ENCODE measurements at places on chromosomes 5 and 9.
A peak's percentile ranks its signal among the peaks of the same experiment; 100 is the strongest.

GRCh38 chr5:175813943-175814630 is 57.3 kb upstream of the CPLX2 start:
- DNase-seq: no peak

DNA sequence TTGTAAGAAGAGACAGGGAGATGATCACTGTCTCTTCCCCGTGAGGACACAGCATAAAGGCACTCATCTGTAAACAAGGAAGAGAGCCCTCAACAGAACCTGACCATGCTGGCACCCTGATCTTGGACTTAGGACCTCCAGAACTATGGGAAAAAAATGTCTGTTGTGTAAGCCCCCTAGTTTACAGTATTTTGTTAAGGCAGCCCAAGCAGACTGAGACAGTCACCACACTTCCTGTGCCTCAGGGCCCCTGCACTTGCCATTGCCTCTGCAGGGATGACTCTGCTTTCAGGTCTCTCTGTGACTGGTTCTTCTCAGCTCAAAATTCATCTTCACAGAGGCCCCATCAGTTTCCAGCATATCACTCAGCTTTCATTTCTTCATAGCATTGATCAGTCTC is 372.1 kb downstream of the TLE1 start:
- no peak for DNase-seq

DNA sequence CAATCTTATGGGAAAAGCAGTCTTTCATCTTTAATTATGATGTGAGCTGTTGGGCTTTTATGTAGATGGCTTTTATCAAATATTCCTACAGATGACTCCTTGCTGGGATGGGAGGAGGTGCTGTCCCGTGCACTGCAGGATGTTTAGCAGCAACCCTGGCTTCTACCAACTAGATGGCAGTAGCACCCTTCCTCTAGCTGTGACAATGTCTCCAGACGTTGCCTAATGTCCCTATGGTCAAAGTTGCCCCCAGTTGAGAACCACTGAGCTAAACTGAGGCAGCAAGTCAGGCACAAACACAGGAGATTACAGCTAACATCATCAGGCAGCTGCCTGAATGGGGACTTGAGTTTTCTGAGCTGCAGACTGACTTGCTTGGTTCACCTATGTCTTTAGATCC is 401.9 kb upstream of the PDE4D start:
- peak; percentile 72 for DNase-seq

- no peak for DNase-seq
These were observed 143.2 kb upstream of the VLDLR start for GRCh38 chr9:2478421-2478820.

GRCh38 chr5:22314548-22314947 is 538.6 kb downstream of the CDH12 start:
- no peak for DNase-seq

DNA sequence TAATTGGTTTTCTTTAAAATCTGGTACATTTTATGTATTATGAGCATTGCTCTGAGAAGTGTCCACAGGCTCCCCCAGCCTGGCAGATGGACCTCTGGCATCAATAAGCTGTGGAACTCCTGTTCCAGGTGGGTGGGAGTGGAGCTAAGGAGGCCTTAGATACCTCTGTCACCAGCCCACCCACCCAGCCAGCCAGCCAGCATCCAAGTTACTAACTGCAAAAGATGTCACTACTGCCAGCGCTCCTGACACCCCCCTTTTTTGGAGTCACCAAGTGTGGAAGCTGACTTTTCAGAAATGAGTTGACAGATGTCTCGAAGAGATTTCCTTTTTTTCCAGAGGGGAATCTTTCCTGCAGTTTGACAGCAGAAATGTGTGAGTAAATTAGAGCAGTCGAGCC is 111.2 kb downstream of the GALNT10 start:
- DNase-seq: no peak

DNA sequence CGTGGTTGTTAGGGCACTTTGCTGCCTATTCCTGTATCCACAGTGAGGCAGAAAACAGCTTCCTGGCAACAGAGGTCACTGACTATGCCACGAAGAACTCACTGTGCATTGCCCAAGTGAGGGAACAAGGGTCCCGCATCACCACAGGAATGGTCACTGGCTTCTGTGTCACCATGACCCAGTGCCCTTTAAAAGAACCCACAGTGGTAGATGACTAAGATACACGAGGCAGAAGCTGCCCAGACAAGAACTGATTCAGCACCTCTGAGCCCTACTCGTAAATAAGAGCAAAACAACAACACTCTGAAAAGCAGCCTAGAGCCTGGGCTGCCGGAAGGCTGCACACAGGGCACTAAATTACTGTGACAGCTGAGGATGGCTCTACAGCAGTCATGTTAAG is 236.6 kb upstream of the RASEF start:
- DNase-seq: peak; percentile 52

GRCh38 chr5:115457571-115457970 is 87.0 kb downstream of the FEM1C start:
- DNase-seq: no peak

DNA sequence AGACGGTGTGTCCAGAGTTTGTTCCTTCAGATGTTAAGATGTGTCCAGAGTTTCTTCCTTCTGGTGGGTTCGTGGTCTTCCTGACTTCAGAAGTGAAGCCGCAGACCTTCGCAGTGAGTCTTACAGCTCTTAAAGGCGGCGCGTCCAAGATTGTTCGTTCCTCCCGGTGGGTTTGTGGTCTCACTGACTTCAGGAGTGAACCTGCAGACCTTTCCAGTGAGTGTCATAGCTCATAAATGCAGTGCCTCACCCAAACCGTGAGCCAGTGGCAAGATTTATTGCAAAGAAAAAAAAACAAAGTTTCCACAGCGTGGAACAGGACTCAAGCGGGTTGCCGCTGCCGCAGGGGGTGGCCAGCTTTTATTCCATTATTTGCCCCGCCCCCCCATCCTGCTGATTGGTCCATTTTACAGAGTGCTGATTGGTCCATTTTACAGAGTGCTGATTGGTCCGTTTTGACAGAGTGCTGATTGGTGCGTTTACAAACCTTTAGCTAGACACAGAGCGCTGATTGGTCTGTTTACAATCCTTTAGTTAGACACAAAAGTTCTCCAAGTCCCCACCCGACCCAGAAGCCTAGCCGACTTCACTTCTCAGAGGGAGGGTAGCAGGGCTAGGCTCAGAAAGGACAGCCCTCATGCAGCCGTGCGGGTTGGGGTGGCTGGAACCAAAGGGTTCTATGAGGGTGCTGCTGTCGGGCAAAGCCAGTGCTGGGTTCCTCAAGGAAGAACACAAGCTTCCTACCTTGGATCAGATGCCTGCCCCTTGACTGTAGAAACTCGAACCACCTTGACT is 9.1 kb upstream of the RNF130 start:
- DNase-seq: no peak

- no peak for DNase-seq
These were observed 81.9 kb downstream of the MAP1B start for GRCh38 chr5:72189146-72189545.

- DNase-seq: peak; percentile 41
These were observed 8.3 kb downstream of the LCN12 start for GRCh38 chr9:136960212-136960937.

GRCh38 chr5:88159591-88159990 is 109.1 kb downstream of the TMEM161B start:
- DNase-seq: no peak

- no peak for DNase-seq
These were observed 98.2 kb upstream of the RPS23 start for GRCh38 chr5:82376307-82376706.

GRCh38 chr5:173670130-173670651 is 53.7 kb upstream of the BOD1 start:
- peak; percentile 70 for DNase-seq
